ENCODE measurements at places on chromosomes 3 and 15.

DNA sequence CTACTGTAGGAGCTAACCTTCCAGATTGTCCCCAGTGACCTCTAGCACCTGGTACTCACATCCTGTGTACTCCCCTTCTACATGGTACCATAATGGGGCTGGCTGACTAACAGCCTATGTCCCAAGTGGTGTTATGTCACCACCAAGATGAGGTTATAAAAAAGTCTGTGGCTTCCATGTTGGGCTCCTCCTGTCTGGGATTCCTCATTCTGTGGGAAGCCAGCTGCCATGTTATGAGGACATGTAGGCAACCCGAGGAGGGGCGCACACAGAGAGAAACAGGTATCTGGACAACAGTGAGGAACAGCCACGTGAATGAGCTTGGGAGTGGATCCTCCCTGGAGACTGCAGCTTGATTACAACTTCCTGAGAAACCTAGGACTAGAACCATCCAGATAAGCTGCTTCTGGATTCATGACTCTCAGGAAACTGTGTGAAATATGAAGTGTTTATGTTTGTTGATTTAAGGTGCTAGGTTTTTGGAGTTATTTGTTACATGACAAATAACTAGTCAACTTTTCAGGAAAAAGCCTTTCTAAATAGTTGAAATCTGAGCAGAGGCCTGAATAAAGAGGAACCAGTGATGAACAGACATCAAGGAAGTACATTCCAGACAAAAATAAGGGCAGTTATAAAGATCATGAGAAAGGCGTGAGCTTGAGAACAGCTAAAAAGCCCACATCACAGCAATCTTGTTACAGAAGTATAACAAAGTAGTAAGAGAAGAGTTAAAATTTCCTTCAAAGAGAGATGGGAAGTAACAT lies 21.7 kb downstream of the GOLIM4 start:
- no peak for DNase-seq

DNA sequence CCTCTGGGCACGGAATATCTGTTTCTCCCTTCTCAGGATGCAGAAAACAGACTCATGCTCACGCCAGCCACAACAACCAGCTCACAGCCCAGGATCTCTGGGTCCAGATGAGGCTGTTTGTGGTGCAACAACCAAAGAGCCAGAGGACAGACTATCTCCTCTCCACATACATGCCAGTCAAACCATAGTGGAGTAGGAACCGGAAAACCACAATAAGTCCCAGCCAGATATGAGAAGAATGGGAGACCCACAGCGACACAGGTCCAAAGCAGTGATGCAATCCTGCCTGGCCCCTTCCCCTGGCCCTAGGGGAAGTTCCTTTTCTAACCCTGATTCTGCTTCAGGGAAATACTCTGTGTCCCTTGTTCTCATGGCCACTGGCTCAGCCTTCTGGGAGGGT lies 27.6 kb downstream of the MEX3B start:
- no peak for DNase-seq

- no peak for DNase-seq
Observed at GRCh38 chr15:55322467-55322866, 3.4 kb downstream of the PIGB start.

- no peak for DNase-seq
Observed at GRCh38 chr15:52394118-52394517, 98.5 kb upstream of the MYO5C start.

GRCh38 chr15:91308199-91308598 lies 208.1 kb downstream of the SV2B start:
- peak; percentile 52 for DNase-seq

DNA sequence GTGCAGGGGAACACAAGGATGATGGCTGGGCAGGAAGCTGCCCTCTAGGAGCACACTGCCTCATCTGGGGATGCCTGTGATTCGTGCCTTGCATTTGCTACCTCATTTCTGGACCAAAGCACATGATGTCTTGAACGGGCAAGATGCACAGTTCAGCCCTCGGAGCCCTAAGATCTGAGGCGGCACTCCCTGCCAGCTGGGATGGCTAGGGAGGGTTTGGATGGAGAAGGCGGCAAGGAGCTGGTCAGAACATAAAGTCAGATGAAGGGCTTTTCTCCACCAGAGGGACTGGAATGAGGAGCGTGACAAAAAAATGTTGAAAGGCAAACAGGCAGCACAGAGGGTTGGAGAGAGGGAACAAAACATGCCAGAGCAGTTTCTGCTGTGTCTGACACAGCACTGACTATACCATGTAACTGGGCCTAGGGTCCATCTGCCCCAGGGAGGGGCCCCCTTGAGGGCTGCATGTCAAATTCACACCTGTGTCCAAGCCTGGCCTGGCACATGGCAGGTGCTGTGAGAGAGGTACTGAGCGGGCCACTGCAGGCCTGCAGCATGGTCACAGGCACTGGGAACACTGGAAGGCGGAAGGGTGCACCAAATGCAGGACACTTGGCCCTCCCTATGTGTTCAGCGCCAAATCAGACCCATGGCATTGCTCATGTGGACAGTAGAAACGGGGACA lies 21.7 kb downstream of the TMEM43 start:
- DNase-seq, result no peak

GRCh38 chr3:179018808-179019207 lies 52.8 kb downstream of the ZMAT3 start:
- DNase-seq, result no peak

DNA sequence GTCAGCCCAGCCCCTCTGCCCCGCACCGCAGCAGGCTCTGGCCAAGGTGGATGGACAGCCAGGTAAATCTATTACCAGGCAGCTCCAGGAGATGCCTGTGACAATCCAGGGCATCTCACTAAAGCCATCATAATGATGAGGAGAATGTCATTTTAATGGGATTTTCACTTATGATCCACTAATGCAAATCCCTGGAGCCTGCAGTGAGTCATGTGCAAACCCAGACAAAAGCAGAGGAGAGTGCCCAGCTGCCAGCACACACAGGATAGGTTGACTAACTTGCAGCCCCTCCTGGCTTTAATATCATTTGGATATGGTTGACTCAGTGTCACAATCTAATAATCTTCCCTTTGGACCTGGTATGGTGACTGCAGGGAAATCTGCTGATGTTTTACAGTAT lies 206.9 kb upstream of the TRIM42 start:
- no peak for DNase-seq

GRCh38 chr3:87272718-87273341 lies 3.6 kb downstream of the POU1F1 start:
- no peak for DNase-seq

GRCh38 chr15:44545913-44546802 lies 9.2 kb downstream of the EIF3J start:
- DNase-seq, result peak; percentile 44

DNA sequence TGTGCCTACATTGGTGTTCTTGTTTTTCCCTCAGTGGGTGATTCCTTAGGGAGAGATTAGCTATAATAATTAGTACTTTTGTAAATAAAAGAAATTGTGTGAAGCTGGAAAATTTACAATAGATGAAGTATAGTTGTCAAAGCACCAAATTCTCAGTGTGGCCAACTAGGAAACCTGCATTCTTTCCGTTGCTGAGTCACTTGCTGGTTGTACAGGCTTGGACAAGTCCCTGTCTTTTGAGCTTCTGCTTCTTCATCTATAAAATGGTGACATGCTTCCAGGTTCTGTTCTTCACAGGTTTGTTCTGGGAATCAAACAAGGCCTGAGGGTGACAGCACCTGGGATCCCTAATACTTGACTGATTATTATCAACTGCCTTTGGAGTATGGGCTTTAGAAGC lies 184.1 kb upstream of the HES1 start:
- DNase-seq, result no peak

Data from activated CD8-positive, alpha-beta T cell treated with anti-CD3 and anti-CD28 coated beads, Interleukin-2, amount 10 ng/mL, durations not matched to agents 7 days and 5 days (primary cell).